Caki2 (cell line): ENCODE measurements at places on chromosomes 1 and 21.

- no peak for DNase-seq
These were observed 14.9 kb downstream of the AK2 start for GRCh38 chr1:33021567-33022431.

- no peak for DNase-seq
These were observed 38.6 kb upstream of the POFUT2 start for GRCh38 chr21:45326169-45326851.

- no peak for DNase-seq
These were observed 11.4 kb downstream of the HLX start for GRCh38 chr1:220890602-220891001.

DNA sequence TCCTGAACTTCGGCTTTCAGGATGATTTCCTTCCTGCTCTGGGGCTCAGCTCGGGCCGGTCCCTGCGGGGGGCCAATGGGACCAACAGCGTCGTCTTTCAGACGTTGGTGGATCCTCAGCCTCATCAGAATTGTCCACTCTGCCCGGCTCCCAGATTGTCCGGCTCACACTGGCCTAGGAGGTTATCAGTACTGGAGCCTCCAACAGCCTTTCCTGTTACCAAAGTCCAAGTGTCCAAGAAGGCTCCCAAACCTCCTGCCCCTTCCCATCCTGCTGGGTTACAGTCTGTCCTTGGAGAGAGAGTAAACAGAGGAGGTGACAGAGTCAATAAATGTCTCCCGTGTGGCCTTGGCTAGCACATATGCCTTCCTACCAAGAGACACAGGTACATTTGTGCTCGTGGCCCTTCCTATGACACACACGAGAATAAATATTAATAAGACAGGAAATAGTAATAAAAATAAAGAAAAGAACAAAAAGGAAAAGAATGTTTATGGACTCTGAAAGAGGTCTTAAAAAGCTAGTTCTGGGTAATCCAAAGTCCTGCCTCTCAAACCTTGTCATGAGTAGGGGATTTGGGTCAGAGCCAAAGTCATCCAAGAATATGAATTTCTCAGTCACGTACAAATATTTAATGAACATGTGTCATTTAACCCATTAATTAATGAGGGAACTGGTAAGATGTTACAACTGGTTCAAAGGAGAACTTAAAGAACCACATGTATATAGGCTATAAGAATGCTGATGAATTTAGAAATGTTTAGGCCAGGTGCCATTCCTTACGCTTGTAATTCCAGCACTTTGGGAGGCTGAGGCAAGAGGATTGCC, 80.8 kb upstream of the SLC2A1 start:
- DNase-seq: no peak

- DNase-seq: peak; percentile 7
These were observed 53.5 kb upstream of the MTF2 start for GRCh38 chr1:93025572-93025971.

DNA sequence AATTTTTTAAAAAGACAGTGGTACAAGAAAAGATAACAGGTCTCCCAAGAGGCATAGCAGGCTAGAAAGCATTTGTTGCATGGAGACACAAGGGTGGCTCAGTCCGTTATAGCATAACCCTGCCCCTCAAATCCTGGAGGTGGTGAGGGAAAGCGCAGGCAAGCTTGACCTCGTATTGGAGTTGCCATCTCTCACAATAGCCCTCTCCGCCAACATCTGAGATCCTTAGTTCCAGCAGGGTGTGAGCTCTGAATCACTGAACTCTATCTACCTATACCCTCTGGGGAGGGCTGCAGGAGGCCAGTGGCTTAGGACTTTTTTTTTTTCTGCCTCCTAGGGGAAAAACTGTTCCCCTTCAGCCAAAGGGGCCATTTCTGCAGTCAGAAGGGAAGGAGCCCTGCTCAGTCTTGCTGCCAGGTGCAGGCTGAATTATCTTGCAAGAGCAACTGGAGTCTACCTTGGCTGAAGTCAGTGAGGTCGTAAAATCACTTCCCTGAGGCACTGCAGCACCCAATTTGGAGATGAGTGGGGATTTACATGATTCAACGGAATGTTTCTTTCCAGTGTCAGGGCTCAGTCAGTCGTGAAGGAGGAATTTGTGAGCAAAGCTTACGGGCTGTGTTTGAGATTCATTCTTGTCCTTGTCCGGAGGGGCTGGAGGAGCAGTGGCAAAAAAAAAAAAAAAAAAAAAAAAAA, 17.2 kb upstream of the C8A start:
- DNase-seq: peak; percentile 72
